ENCODE measurements at places on chromosomes 7 and 10. TPM values are rescaled to one million over a fixed set of nuclear protein-coding genes. Genes with fewer than 3 reads are reported as not detected.

The SPAG6 gene
- not detected for total RNA-seq

The TRIM74 gene
- 0.30 TPM for total RNA-seq

The PHYHIPL gene
- 0.39 TPM for total RNA-seq

The CCDC186 gene
- 6.2 TPM for total RNA-seq

The ANKRD22 gene
- total RNA-seq, result 0.65 TPM

The TMEM273 gene
- not detected for total RNA-seq

The AS3MT gene
- total RNA-seq, result 4.2 TPM

The SRRM3 gene
- total RNA-seq, result 12.0 TPM

The SH2D4B gene
- total RNA-seq, result 0.10 TPM

The NPTX2 gene
- total RNA-seq, result 0.13 TPM

The PGAM2 gene
- not detected for total RNA-seq

The HEPACAM2 gene
- total RNA-seq, result not detected

The FOXL3 gene
- not detected for total RNA-seq

The ANKIB1 gene
- total RNA-seq, result 19.8 TPM

The COMMD3 gene
- 50.3 TPM for total RNA-seq

The SPAM1 gene
- not detected for total RNA-seq

The ITGA8 gene
- not detected for total RNA-seq

The LEP gene
- not detected for total RNA-seq

The PON2 gene
- 385 TPM for total RNA-seq

The BBS9 gene
- 3.7 TPM for total RNA-seq

The PLPP4 gene
- total RNA-seq, result 0.28 TPM

The PLAU gene
- 74.1 TPM for total RNA-seq

The NAT16 gene
- total RNA-seq, result 0.06 TPM

The ARL3 gene
- total RNA-seq, result 13.7 TPM

The SFXN2 gene
- 3.3 TPM for total RNA-seq

The NPC1L1 gene
- 0.11 TPM for total RNA-seq

The VAX1 gene
- total RNA-seq, result 1.5 TPM

The CHPF2 gene
- 50.0 TPM for total RNA-seq

The PTN gene
- not detected for total RNA-seq

The VSIR gene
- total RNA-seq, result 31.1 TPM

The CDHR3 gene
- 4.7 TPM for total RNA-seq

The MSS51 gene
- 0.26 TPM for total RNA-seq

The GLI3 gene
- 0.08 TPM for total RNA-seq

The C7orf57 gene
- total RNA-seq, result 0.18 TPM
